GM23248 (cell line): ENCODE measurements at places on chromosomes 5 and 9. TPM values are rescaled to one million over a fixed set of nuclear protein-coding genes. Genes with fewer than 3 reads are reported as not detected.

GRCh38 chr9:75064307-75065025, 23.5 kb downstream of the NMRK1 start:
- peak; percentile 88 for DNase-seq

DNA sequence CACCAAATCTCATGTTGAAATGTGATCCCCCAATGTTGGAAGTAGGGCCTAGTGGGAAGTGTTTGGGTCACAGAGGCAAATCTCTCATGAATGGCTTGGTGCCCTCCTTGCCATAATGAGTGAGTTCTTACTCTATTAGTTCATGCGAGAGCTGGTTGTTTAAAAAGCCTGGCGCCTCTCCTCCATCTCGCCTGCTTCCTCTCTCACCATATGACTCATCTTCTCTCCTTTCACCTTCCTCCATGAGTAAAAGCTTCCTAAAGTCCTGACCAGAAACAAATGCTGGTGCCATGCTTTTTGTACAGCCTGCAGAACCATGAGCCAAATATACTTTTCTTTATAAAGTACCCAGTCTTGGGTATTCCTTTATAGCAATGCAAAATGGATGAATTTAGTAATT, 20.9 kb upstream of the ARHGAP26 start:
- DNase-seq = peak; percentile 83

GRCh38 chr9:8366161-8366926, 566.8 kb upstream of the DMAC1 start:
- no peak for DNase-seq

DNA sequence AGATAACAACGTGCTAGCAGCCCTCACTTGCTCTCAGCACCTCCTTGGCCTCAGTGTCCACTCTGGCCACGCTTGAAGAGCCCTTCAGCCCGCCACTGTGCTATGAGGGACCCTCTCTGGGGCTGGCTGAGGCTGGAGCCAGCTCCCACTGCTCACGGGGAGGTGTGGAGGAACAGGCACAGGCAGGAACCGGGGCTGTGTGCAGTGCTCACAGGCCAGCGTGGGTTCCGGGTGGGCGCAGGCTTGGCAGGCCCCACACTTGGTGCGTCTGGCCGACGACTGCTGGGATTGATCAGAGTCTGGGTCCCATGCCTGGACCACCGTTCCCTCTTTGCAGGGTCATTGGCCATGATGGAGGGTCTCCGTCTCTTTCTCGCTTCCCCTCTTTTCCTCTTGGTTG, 194.3 kb upstream of the GRAMD2B start:
- no peak for DNase-seq

Gene CD14
- polyA plus RNA-seq = 2.1 and 3.2 TPM in 2 replicates
